ENCODE measurements at places on chromosomes 3 and 15.

GRCh38 chr3:185549122-185549521 is 3.3 kb downstream of the LIPH start:
- DNase-seq, result no peak

DNA sequence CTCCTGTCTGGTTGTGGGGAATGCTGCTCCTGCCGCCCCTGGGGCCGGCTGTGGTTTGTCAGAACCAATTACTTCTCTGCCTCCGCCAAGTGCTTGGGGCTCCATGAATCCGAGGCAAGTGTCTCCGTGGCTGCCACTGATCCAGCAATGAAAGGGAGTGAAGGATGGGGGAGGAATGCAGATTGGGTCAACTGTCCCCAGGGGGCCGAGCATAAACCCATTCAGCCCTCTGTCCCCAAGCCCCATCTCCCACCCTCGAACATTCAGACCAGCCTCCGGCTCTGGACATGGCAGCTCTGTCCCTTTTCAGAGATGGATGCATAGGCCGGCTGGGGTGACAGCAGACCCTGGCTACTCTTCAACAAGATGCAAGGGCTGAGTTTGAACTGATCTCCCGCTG is 35.5 kb downstream of the CACNA2D2 start:
- DNase-seq, result no peak

- DNase-seq, result peak; percentile 38
Observed at GRCh38 chr15:59611276-59612260, at the start of gene GCNT3. GCNT3 (plus strand) TSS chr15:59611783; CDS start chr15:59618239, 6,456 bp downstream.

DNA sequence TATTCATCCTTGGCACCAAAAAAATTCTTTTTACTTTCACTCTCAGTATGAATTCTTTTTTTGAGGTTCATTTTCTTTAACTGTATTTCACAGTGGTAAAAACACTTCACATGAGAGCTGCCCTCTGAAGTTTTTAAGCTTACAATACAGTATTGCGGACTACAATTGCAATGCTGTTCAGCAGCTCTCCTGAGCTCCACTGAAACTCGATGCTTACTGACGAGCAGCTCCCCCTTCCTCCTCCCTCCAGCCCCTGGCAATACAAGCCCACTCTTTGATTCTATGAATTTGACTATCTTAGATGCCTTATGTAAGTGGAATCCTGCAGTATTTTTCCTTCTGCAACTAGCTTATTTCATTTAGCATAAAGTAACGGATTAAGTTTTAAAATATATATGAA is 183.4 kb downstream of the ADAMTS17 start:
- no peak for DNase-seq

- DNase-seq, result no peak
Observed at GRCh38 chr3:141960731-141961130, 84.3 kb downstream of the ATP1B3 start.

DNA sequence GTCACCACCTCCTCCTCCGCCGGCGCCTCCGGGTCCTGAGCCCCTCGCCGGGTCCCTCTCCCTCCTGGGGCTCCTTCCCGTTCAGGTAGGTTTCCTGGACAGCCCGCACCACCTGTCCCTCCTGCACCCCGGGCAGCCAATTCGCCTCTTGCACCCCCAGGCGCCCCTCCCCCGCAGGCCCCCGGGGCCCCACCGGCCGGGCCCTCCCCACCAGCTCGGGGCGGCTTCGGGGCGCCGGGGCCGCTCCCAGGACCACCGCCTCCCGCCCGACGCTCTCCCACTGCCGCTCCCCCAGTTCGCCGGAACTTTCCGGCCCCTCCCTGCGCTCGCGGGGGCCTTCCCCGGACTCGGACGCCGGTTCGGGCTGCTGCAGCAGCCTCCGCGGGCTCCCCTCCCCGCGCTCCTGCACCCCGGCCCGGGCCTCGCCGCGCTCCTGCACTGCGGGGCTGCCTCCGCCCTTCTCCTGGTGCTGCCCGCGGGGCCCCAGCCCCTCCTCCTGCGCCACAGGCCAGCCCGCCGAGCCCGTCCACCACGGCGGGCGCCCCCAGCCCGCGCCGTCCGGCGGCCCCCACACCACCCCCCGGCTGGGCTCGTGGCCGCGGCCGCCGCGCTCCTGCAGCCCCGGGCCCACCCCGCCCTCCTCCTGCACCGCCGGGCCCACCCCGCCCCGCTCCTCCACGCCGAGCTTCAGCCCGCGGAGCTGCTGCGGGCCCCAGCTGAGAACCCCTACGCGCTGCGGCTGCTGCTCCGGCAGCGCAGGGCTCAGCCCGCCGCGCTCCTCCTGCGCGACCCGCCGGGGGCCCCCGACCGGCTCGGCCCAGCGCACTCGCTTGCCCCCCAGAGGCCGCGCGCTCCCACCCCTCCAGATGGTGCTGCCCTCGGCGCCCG is 587 bp upstream of the TNK2 start:
- DNase-seq, result peak; percentile 46

DNA sequence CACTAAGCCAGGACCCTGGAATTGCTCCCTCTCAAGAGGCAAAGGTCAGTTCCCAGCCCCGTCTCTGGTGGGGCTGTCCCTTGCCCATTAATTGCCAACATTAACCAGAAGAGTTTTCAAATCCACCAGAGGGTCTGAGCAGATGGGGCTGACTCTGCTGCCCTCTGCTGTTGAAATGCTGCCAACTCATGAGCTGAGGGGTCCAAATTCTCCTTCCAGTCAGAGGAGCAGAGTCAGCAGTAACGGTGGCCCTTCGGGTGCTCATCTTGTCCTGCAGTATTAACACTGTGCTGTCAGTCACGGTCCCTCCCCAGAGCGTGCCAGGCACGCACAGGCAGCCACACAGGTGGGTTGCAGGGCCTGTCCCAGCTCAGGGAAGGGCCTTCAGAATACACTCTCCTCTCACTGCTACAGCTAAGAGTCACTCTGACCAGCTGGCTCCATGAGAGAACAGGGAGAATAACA is 10.7 kb upstream of the SPTBN5 start:
- peak; percentile 54 for DNase-seq

GRCh38 chr15:50778086-50778485 is 12.6 kb upstream of the SPPL2A start:
- DNase-seq, result no peak

DNA sequence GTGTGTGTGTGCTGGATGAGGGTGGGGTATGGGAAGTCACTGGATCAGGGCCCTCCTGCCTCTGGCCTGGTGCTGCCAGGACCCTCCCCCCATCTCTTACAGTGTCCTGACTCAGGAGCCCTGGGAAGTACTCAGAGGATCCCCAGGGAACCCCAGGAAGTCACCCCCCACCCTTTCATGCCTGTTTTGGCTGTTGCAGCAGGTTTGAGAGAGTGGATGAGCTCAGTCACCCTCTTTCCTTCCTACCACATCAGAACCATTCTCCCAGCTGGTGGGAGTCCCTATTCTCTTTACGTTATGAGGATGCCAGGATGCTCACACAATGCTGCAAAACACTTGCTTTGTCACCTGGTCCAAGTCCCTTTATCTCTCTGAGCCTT is 59.0 kb downstream of the BDH1 start:
- no peak for DNase-seq

GRCh38 chr3:128372707-128373533 is 93.8 kb downstream of the DNAJB8 start:
- no peak for DNase-seq
